Activated gamma-delta T cell (primary cell): ENCODE measurements at places on chromosomes 13 and 19.

GRCh38 chr19:55867101-55867500 is 30.8 kb downstream of the NLRP4 start:
- no peak for DNase-seq

GRCh38 chr19:16584248-16585093 is 12.3 kb upstream of the SLC35E1 start:
- peak; percentile 78 for DNase-seq

GRCh38 chr13:103803349-103803748 is 737.1 kb upstream of the SLC10A2 start:
- no peak for DNase-seq

DNA sequence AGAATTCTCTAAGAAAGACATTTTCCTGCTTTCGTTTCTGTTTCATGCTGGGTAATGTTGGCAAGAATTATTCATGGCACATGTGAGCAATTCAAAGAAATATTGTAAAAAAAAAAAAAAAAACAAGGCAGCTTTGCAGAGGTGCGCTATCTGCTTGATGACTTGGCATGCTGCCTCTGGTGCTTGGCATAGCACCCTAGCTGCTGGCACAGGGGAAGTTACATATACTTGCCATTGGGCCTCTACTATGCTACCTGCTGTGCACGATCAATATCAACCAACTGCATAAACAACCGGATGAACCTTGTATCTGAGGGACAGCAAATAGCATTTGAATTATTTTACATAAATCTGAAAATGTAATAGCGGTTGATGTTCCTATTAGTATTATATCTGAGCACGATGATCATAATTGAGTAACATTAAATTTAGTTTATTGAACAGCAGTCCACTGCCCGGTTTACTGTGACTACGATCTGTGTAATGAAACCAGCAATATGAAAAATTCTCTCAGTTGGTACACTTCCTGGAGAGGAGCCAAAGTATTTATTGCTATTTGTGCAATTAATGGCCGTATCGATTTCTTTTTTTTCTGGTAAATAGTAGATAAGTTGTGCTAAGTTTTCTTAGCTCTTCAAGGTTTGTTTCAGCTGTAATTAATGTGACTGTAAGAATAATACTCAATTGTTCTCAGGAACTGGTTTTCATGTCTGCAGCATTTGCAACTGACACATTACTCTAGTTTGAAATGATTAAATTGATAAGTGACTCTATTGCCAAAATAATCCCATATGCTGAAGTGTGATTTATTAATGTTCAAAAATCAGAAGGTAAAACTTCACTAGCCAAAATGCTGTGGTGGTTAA is 717.3 kb downstream of the DACH1 start:
- DNase-seq, result no peak

DNA sequence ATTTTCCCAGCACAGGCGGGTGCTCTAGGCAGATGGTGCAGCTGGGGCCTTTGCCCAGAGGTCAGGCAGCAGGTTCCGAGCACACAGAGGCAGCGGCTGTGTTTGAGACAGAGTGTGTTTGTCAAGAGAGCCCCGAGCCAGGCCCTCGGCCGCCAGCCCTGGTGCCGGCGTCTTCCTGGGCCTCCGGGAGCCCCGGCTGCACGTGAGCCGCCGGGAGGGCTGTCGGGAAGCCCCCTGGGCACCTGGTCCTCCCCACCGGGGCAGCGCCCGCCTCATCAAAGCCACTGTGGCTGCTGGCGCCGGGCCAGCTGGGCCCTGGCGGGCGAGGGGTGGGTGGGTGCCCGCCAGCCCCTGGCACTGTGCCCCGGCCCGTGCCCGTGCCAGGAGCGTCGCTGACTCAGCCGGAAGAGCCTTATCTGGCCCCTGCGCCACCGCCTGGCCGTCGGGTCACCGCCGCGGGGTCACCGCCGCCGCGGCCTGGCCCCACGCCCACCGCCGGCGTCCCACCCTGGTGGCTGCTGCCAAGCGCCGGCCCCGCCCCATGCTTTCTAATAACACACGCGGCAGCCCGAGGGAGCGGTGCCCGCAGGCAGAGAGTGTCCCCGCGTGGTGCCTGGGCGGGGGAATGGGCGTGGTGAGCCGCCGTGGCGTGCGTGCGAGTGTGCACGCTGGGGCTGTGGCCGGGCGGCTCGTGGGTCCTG is 14.9 kb downstream of the ARID3A start:
- peak; percentile 84 for DNase-seq

DNA sequence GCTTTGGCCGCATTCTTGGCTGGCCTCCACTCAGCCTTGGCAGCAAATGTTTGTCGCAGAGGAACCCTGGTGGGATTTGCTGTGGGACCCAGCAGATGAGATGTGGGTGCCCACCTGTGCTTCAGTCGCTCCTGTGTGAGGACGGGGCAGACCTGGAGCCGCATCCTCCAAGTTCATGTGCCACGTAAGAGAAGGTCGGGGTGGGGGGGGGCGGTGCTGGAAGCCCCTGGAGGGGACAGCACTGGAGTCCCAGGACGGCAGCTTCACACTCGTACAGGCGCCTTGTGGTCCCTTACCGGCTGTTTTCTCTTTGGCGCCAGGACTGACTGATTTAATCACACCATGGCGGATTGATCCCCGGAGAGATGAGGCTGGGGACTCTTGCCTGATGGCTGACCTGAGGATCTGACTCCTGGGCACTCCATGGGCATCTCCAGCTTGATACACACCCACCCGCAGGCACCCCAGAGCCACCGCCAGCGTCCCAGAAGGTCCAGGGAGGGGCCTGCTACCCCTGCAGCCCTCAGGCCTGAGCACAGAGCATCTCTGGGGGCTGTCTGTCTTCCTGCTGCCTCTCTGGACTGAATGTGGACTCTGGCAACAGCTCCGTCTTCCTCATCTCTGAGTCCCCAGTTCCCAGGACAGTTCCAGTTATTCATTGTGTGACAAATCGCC is 10.0 kb upstream of the GRTP1 start:
- DNase-seq, result no peak

DNA sequence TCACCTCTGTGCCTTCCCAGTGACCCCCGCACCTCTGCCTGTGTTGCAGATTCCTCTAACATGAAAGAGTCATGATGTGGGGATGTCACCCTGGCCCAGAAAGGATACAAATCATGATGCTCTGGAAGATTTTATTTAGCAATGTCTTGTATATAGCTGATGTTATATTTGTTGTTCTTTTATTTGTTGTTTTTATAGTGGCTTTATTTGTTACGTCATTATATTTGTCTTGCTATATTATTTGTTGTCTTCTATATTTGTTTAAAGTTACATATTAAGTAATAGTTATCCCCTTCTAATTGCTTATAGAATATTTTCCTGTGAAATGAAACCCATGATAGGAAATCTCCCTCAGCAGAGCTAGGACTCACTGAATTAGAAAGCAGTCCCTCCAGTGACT is 1149.2 kb downstream of the UQCRFS1 start:
- no peak for DNase-seq

DNA sequence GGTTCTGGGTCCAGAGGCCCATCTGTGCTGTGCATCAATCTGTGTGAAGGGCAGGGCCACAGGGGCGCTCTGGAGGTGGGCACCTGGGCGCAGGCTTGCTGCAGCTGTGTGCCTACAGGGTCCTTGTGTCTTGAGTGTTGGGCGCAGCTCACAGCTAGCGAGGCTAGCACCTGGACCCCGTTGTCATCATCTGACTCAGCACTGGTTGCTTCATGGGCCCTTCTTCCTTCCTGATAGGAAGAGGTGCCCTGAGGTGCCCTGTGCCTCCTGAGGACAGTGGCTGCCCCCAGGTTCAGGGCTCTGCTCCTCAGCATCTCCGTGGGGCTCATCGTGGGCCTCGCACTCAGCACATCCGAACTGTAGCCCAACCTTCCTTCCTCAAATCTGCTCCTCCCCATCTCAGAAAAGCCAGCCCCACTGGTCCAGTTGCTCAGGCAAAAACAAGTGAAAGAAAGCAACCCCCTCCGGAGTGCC is 54.8 kb downstream of the GATAD2A start:
- DNase-seq, result no peak

DNA sequence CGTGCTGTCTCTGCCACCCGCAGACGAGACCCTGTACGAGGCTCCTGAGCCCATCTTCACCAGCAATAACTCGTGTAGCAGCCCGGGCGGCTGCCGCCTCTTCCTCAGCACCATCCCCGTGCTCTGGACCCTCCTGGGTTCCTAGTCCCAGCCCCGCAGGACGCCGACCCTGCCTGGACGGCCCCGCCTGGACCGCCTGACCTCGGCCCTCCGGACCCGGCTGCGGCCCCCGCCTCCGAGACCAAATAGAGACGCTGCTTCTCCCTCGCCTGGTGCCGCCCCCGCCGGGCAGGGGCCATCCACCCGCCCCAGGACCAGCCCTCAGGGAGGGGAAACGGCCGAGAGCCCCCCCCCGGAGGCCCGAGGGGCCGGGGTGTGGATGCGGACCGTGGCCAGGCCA is 14.1 kb downstream of the EFNA2 start:
- DNase-seq, result no peak

DNA sequence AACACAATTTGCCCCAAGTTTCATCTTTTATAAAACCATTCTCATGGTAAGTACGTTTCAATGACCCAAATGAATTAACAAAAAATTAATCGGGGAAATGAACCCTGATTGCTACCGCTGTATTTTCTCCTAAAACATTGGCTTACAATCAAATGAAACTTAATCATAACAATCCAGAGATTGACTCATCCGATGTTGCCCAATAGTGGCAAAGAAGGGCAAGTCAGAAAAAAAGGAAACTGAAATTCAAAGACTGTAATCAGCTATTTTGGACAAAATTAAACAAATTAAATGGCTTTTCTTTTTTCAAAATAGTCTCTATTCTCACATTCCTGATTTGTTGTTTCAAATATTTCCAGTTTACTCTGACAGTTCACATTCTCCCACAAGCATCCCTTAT is 3.9 kb upstream of the ACOD1 start:
- DNase-seq, result no peak

- DNase-seq, result no peak
These were observed at the start of gene MEIOSIN for GRCh38 chr19:45733160-45733810. Gene MEIOSIN (plus strand): TSS chr19:45733439. CDS start chr19:45735377, 1,938 bp downstream.

DNA sequence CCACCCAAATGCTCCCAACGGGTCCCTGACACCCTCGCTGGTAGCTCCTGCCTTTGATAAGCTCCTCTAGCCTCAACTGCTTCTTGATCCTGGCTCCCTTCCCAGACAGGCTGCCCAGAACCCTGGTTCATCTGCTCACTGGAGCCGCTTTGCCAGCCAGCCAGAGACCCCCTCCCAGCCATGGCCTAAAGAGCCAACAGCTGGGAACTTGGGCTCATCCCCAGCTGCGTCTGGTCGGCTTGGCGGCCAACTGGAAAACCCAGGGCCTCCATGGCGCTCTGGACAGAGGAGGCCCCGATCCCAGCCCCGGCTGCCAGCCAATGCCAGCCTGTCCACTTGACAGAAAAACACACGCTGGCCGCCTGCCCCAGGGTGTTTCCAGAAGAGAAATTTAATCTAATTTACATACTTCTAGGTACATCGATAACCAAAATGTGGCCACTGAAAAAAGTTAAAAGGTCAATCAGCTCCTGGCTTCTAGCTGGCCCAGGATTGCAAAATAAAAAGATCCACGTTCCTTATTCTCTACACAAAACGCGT is 3.0 kb upstream of the AKAP8L start:
- no peak for DNase-seq

- no peak for DNase-seq
These were observed 52.6 kb downstream of the RASA3 start for GRCh38 chr13:114079601-114080536.

DNA sequence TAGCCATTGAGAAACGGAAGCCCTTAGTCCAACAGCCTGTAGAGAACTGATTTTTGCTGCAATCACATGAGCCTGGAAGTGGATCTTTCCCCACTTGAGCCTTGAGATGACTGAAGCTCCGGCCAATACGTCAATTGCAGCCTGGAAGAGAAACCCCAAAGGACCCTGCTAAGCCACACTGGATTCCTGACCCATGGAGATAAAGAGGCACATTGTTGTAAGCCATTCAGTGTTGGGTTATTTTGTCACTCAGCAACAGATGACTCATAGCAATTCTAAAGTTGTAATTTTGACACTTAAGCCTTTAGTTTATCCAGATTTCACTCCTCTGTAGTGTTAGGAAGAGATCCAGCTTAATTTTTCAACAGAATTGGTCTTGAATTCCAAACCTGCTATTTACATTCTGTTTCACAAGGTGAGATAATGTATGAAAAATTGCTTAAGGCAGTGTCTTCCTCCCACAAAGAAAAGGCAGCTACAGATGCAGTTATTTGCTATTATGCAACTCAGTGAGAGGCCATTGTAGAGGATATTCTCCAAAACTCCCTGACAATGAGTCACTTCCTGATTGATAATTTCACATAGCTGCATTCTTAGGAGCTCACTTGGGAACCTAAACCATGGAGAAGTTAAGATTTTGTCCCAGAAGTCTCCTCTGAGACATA is 59.4 kb upstream of the TSHZ3 start:
- no peak for DNase-seq
